Esophagus mucosa (tissue), 1 donor: ENCODE measurements at places on chromosomes 2 and 18. TPM values are rescaled to one million over a fixed set of nuclear protein-coding genes. Genes with fewer than 3 reads are reported as not detected.

DNA sequence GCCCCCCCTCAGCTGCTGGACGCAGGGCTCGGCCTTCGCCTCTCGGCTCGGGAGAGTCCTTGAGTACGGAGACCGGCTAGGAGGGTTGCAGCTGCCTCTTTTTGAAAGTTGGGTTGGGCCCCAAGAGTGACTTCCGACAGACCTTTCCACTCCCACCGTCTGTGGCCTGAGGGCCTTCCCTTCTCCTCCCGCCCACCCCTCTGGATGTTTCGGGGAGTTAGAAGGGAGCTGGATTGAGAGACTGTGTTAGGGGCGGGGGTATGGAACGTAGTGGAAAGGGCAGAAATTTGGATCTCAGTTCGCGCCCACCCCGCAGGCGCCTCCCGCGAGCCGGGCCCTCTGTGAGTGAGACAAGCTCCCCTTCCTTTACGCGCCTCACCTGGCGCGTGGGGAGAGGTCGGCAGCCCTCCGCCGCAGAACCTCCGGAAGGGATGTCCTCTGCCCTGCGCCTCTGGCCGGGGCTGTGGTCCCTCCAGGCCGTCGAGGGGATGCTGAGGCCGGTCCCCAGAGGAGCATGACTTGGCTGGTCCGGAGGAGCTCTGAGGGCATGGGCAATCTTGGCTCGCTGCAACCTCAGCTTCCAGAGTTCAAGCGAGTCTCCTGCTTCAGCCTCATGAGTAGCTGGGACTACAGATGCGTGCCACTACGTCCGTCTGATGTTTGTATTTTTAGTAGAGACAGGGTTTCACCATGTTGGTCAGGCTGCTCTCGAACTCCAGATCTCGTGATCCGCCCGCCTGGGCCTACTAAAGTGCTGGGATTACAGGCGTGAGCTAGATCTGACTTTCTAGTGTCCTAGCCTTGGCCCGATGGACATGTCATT is 15.9 kb downstream of the C2orf74 start:
- peak; percentile 12 for ATAC-seq

DNA sequence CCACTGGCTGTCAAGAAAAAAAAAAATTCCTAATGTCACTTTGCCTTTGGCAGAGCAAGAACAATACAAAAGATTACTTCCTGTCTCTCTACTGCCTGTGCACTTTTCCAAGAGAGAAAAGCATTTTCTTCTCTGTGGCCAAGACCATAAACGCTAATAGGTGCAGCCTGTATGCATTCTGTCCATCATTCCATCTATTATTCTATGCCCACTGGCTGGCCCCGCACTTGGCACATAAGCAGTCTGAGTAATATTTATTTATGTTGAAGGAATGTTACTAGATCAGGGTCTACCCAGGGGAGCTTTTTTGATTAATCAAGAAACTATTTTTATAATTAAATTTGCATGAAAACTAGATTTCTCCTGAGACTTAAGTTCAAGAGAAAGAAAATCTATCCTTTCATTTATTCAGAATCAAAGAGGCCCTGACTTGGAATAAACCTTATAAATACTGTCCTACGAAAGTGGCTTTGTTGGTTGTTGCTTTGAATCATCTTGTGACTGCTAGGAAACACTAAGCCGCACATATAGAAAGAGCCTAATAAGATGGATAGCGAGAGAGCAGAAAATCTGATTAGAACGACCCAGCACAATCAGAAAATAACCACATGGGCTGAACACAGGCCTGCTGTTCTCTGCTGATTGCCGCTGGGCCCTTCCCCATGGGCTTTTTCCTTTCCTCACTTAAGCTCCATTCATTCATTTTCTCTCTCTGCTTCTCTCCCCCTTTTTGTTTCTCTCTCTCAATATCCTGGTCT is 59.4 kb downstream of the MMADHC start:
- ATAC-seq = no peak

DNA sequence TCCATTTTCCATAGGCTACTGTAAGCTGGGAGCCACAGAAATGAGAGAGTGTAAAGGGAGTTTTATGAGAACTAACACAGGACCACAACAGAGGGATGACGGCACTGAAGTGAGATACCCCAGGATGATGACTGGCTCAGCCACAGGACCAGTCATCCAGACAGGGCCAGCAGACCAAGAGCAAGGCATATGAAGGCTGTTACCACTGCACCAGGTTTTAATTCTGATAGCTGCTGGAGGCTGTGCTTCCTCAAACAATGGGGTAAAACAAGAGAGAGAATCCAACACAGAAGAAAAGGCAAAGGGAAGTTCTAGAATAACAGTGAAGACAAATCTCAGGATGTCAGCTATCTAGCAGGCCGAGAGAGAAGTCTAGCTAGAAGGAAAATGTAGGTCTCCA is 94.9 kb downstream of the BCL2 start:
- no peak for ATAC-seq

- no peak for ATAC-seq
These were observed 18.9 kb downstream of the SALL3 start for GRCh38 chr18:78998371-78999071.

DNA sequence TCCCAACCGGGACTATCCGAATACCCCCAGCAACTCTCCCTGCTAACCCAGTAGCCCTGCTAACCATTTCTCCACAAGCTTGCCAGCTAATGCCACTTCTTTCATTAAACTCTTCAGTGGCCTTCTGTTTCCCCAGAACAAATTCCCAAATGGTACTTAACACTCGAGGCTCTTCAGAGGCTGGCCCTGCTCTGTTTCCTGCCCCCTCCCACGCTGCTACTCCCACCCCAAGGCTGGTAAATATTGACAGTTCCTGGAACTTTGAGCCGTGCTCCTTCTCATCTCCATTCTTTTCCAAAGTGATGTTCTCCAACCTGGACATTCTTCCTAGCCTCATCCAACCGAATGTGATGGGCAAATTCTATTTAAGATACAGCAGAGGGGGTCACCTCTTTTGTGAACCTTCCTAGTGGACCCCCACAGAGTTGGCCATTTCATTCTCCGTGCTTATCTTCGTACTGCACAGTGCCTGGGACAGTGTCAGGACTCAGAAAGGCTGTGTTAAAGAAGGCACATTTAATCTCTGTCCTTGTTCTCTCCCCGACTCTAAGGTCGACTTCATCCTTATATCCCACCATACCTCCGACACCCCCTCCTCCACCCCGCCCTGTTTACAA is 3.2 kb upstream of the KIDINS220 start:
- ATAC-seq = no peak

- no peak for ATAC-seq
These were observed 872.2 kb upstream of the NXPH2 start for GRCh38 chr2:139652385-139652784.

DNA sequence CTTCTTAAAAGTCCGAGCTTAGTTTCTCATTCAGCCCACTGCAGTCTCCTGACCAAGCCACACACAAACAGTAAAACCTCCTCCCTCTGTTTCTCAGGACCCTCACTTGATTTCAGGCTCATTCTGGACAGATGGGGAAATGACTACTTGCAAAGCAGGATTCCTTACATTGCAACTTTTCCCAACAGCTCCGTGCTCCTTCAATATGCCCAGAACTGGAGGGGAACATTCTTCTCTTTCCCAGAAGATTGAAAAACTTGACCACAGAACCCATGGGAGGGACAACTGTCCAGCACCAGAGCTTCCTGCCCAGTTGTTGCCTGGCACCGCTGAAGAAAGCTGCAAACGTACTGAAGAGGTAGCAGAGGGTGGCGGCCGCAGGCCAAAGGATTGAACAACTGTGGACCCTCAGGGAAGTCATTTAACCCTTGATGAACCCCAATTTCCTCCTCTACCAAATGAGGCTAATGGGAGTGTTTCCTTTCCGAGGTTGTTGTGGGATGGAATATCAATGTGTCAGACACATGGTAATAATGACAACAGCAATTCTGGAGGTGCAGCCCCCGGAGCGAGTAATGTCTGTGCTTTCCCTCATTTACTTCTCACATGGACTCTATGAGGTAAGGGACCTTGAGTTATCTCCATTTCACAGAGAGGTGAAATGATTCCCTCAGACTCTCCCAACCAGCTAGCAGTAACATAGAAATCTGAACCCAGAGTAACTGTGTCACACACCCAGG is 25.0 kb downstream of the BCL11A start:
- no peak for ATAC-seq

DNA sequence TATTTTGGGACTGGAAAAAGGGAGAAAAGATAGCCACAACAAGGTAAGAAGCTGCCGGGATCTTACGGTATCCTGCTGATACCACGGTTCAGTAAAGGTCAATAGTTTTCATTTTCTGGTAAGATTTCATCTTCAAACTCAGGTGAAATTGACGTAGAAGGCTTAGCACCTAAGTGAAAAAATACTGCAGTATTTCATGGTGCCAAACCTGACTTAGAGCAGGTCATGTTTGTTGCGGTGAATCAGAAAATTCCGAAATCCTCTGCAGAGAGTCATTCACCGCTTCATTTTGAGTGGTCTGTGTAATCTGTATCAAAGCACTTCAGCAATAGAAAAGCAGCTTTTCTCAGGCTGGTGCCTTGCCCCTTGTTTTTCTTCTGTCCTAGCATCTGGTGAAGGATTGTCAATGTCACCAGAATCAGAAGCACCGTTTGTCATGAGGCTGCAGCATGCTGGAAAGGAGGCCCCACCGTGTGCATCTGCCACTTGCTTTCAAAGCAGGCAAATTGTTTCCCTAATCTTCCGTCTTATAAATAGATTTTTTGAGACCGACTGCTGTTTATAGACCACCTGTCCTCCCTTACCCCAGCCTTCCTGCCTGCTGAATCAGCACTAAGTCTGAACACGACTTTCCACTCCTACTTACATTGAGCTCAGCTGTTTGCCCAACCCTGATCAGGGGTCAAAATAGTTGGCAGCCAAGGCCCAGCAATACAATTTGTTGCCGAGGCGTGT is 156.3 kb downstream of the EML6 start:
- no peak for ATAC-seq

- peak; percentile 33 for ATAC-seq
These were observed 94.0 kb downstream of the AQP4 start for GRCh38 chr18:26771524-26771923.

- ATAC-seq = peak; percentile 17
These were observed 87.2 kb downstream of the COBLL1 start for GRCh38 chr2:164754157-164755093.

DNA sequence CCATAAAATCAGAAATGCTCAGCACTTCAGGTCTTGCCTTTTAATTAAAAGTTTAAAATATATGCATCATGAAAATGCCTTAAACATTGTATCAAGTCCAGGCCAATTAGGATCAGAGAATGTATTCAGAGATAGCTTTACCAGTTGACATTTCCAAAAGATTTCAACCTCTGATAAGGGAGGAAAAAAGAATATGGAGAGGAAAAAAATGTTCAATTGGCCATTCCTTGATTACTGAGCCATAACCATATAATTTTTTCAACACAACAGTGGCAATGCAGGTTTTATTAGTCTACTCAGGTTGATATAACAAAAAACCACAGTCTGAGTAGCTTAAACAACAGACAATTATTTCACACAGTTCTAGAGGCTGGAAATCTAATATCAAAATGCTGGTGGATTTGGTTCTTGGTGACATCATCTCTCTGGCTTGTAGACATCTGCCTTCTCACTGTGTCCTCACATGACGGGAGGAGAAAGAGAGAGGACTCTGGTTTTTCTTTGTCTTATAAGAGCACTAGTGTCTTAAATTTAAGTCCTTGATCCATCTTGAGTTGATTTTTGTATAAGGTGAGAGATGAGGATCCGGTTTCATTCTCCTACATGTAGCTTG is 111.9 kb downstream of the IRS1 start:
- ATAC-seq = no peak

DNA sequence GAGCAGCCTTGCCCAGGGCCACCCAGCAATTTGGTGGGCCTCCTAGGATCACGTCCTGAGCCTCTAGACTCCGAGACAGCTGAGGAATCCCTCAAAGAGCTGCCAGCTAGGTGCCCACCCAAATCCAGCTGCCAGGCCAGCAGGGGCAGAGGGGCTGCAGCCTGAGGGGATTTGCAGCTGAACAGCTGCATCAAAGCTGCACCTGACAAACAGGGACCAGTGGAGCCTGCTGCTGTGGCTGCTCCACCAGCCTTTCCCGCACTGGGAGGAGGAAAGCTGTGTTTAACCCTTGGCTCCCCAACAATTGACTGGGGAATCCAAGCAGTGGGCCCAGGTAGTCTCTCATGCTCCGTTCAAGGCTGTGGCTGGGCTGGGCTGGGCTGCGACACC is 8.2 kb downstream of the ADRA2B start:
- ATAC-seq = no peak

DNA sequence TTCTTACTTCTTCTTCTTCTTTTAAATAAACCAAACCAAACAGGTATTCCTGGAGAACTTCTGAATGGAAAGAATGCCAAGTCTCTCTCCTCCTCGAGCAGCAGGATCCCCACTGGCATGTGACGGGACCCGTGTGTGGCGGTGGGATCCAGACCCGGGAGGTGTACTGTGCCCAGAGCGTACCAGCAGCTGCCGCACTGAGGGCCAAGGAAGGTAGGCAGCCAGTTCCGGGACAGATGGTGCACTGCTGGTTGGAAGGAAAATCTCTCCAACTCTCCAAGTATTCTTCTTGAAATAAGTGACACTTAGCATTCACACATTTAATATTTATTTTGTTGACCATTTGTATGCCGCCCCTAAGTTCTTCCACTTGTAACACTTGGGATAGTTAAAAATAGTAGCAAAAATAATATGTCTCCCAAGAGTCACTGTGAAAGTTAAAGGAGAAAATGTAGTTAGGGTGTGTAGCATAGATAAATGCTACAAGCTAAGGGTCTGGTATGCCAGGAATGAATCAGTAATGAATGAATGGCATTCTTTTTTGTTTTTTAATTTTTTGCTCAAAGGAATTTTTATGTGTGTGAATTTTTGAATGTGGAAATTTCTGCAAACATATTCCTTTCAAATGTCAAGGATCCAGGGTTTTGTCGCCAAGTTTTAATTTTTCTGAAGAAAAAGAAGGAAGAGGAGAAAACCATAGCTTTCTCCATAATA is 349.9 kb downstream of the THSD7B start:
- ATAC-seq = no peak

DNA sequence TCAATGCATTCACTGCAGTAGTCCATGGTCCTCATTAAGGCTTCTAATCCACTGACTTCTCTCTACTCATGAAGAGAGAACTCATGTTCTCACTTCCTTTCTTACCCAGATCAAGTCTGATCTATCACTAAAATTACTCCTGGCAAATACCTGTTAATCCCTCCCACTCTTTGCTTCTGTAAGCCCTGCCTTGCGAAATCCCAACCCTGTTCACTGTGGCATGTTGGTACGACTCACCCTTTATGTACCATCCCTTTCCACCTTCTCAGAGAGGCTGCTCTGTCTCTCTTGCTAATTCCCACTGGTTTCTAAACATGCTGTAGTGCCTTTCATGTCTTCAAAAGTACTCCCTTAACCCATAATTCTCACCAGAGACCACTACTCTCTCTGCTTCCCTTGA is 272.2 kb upstream of the ACVR2A start:
- peak; percentile 94 for ATAC-seq

CYRIA gene
- total RNA-seq = 1.3 TPM

SERPINB3 gene
- total RNA-seq = 879 TPM

EMILIN1 gene
- total RNA-seq = 3.0 TPM

RUFY4 gene
- 0.12 TPM for total RNA-seq

GALNT14 gene
- total RNA-seq = 26.7 TPM

UPP2 gene
- total RNA-seq = not detected

PMAIP1 gene
- 11.6 TPM for total RNA-seq

NTSR2 gene
- not detected for total RNA-seq

SULT1C2 gene
- total RNA-seq = not detected

SNTG2 gene
- 0.60 TPM for total RNA-seq

AMMECR1L gene
- 8.5 TPM for total RNA-seq

SAP130 gene
- 14.3 TPM for total RNA-seq
